ENCODE measurements at places on chromosomes 1 and 21.

GRCh38 chr21:41207401-41208375 is 39.7 kb downstream of the BACE2 start:
- DNase-seq, result no peak

- no peak for DNase-seq
These were observed 33.0 kb upstream of the HSD17B7 start for GRCh38 chr1:162757476-162757875.

GRCh38 chr1:74856174-74856573 is 123.2 kb downstream of the TYW3 start:
- DNase-seq, result no peak

GRCh38 chr1:11664336-11665065 is 501 bp downstream of the FBXO6 start:
- DNase-seq, result peak; percentile 34
